ENCODE measurements at places on chromosomes 5 and 9. TPM values are rescaled to one million over a fixed set of nuclear protein-coding genes. Genes with fewer than 3 reads are reported as not detected.

CENPK gene
- total RNA-seq = 22.3 TPM

ENC1 gene
- 71.5 TPM for total RNA-seq

TMC1 gene
- 0.99 TPM for total RNA-seq

LCN1 gene
- total RNA-seq = not detected

GM2A gene
- total RNA-seq = 18.5 TPM

IRX4 gene
- not detected for total RNA-seq

SLC45A2 gene
- total RNA-seq = 0.13 TPM

KCNV2 gene
- total RNA-seq = not detected

RIOK2 gene
- 29.4 TPM for total RNA-seq

PCDHGA10 gene
- 3.1 TPM for total RNA-seq

TIMD4 gene
- not detected for total RNA-seq

MYOZ3 gene
- total RNA-seq = 0.59 TPM

ZNF169 gene
- total RNA-seq = 3.7 TPM

CTXN3 gene
- total RNA-seq = not detected

PDE6A gene
- not detected for total RNA-seq

LHX3 gene
- total RNA-seq = not detected

ABCA2 gene
- total RNA-seq = 7.9 TPM

IFNA2 gene
- not detected for total RNA-seq

LCN10 gene
- not detected for total RNA-seq

RMI1 gene
- total RNA-seq = 6.3 TPM

OSTF1 gene
- total RNA-seq = 122 TPM

TMEM38B gene
- total RNA-seq = 6.3 TPM

MORN5 gene
- total RNA-seq = not detected

AQP7 gene
- not detected for total RNA-seq

URM1 gene
- total RNA-seq = 69.3 TPM

ORM1 gene
- total RNA-seq = not detected

PCSK1 gene
- total RNA-seq = 3.4 TPM

TTC23L gene
- under 0.01 TPM for total RNA-seq

HNRNPA0 gene
- total RNA-seq = 20.6 TPM

PRR16 gene
- total RNA-seq = not detected

CCNO gene
- total RNA-seq = 0.32 TPM

PTGDS gene
- not detected for total RNA-seq

PCDHGA6 gene
- total RNA-seq = 1.3 TPM

PCDHA1 gene
- total RNA-seq = not detected

PCDHGC5 gene
- total RNA-seq = 0.53 TPM

SCGB3A2 gene
- total RNA-seq = not detected

NPR3 gene
- 0.04 TPM for total RNA-seq

GPR151 gene
- not detected for total RNA-seq

PCDHB1 gene
- total RNA-seq = not detected

SPZ1 gene
- not detected for total RNA-seq

DDX4 gene
- not detected for total RNA-seq

RCL1 gene
- total RNA-seq = 20.8 TPM

PARP8 gene
- 0.28 TPM for total RNA-seq

LCN9 gene
- not detected for total RNA-seq

RNF224 gene
- 0.07 TPM for total RNA-seq

All from pulmonary artery endothelial cell (primary cell).